ENCODE measurements at places on chromosomes 16 and 17. TPM values are rescaled to one million over a fixed set of nuclear protein-coding genes. Genes with fewer than 3 reads are reported as not detected.

PHF12 gene
- 66.5 TPM for total RNA-seq

DNA sequence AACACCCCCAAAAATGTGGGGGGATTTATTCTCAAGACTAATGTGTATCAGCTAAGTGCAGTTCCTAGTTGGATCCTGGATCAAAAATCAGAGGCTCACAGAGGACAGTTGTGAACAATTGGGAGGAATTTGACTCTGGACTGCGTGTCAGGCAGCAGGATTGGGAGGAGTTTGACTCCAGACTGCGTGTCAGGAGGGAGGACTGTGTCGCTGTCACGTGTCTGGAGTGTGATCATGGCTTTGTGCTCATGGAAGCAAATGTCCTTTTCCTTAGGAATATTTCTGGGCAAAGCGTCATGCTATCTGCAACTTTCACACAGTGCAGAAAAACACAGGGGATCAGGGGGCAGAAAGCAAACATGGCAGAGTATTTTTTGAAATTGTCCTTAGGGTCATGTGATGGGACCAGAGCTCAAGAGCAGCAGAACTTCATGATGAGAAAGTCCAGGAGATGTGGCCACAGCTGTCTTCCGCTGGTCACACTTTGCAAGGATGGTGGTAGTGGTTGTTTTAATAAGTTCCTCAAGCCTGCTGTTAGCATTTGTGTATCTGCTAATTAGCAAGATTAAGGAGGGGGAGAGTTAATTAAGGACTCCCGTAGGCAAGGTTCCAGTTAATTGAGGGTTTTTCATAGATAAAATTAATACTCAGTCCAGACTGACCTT lies 122.0 kb upstream of the CHMP6 start:
- H3K36me3 ChIP-seq: peaks cover 35% of the 10 kb centered on the region
- no peak overlapping the region for H3K4me3 ChIP-seq
- H3K27me3 ChIP-seq: no peaks in the 10 kb centered on the region
- peaks cover 87% of the 10 kb centered on the region for H3K4me1 ChIP-seq

FLCN gene
- 37.0 TPM for total RNA-seq

LDHD gene
- 0.13 TPM for total RNA-seq

DNA sequence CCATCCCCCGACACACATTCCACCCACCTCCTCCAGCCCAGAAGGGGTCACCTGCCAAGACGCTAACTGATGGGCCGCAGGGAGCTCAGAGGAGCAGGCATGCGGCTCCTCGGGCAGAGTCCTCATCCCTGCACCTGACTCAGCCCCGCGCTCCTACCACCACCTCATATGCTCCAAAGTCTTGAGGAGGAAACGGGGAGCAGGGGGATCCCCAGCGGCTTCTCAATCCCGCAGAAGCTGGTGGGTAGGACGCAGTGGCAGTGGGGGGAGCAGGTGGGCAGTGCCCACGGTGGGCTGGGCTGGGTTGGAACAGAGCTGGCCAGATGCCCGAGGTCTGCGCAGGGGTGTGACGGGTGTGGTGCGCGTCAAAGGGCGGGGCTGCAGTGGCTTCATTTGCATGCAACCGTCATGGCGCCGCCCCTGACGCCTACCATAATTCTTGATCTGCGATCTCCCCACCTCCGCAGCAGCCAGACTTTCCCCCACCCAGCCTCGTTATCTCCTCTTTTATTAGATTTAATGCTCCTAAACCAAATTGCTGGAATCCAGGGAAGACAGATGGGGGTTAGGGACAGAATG lies 39.0 kb upstream of the EMP2 start:
- H3K27me3 ChIP-seq: no peaks in the 10 kb centered on the region
- no peak for DNase-seq
- H3K4me3 ChIP-seq: no peak overlapping the region
- no peaks in the 10 kb centered on the region for H3K36me3 ChIP-seq
- H3K4me1 ChIP-seq: no peaks in the 10 kb centered on the region

BRIP1 gene
- 25.9 TPM for total RNA-seq

KRT36 gene
- total RNA-seq: not detected

- no peak overlapping the region for H3K4me3 ChIP-seq
- no peaks in the 10 kb centered on the region for H3K27me3 ChIP-seq
- peaks cover 58% of the 10 kb centered on the region for H3K4me1 ChIP-seq
- peaks cover 48% of the 10 kb centered on the region for H3K36me3 ChIP-seq
- DNase-seq: no peak
Measured at GRCh38 chr17:80793851-80794267, 197.8 kb upstream of the CHMP6 start.

C16orf86 gene
- 2.3 TPM for total RNA-seq

ZNF385C gene
- 0.23 TPM for total RNA-seq

KRT15 gene
- total RNA-seq: not detected

PTX4 gene
- not detected for total RNA-seq

MAP3K14 gene
- 17.5 TPM for total RNA-seq

ZNF174 gene
- 10.4 TPM for total RNA-seq

ADORA2B gene
- 1.7 TPM for total RNA-seq

DNA sequence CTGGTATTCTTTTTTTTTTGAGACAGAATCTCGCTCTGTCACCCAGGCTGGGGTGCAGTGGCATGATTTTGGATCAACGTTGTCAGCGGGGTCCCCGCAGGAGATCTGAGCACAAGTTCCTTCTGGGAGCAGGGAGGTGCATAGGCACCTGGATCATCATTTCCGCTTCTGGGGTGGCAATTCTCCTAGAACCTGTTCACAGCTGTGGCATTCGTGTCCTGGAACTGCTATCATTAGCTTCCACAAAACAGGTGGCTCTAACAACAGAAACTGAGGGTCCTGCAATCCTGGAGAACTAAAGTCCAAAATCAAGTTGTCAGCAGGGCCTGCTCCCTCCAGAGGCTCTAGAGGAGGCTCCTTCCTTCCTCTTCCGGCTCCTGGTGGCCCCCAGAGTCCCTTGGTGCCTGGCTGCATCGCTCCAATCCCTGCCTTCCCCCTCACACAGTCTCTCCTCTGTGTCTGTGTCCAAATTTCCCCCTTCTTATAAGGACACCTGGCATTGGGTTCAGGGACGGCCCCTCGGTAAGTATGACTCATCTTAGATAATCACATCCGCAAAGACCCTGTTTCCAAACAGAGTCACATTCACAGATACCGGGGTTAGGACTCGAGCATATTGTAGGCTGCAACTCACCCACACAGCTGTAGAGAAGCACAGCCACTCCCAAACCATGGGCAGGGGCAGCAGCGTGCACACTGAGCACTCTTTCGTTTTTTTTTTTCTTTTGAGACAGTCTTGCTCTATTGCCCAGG lies 43.5 kb upstream of the KLHDC4 start:
- H3K4me1 ChIP-seq: peaks cover 41% of the 10 kb centered on the region
- H3K4me3 ChIP-seq: no peak overlapping the region

DNA sequence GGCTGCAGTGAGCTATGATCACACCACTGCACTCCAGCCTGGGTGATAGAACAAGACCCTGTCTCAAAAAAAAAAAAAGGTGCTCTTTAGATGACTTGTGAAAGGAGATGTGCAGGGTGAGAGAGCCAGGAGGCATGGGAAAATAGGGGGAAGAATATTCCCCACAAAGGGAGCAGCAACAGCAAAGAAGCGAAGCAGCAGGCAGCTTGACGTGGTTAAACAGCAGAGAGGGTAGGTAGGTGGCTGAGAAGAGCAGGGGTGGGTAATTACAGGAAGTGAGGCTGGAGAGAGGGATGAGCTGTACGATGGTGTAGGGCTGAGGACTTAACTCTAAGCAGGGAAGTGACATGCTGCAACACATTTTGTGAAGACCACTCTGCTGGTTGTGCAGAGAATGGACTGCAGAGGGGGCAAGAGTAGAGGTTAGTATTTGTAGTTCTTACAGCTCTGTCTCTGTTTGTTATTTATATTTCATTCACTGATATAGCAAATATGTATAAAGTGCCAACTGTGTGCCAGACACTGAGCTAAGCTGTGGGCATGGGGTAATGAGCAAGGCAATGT lies 1.6 kb downstream of the HEATR3 start:
- H3K4me3 ChIP-seq: peak overlapping the region; percentile 90
- peaks cover 42% of the 10 kb centered on the region for H3K4me1 ChIP-seq
- no peaks in the 10 kb centered on the region for H3K27me3 ChIP-seq
- H3K27ac ChIP-seq: peak overlapping the region; percentile 81
- peak; percentile 72 for DNase-seq

GRCh38 chr17:2849327-2849670 lies 53.1 kb downstream of the RAP1GAP2 start:
- no peaks in the 10 kb centered on the region for H3K36me3 ChIP-seq
- H3K27me3 ChIP-seq: peaks cover 24% of the 10 kb centered on the region
- H3K4me1 ChIP-seq: peaks cover 18% of the 10 kb centered on the region
- DNase-seq: no peak

CAPNS2 gene
- not detected for total RNA-seq

UNC13D gene
- 234 TPM for total RNA-seq

TEX19 gene
- not detected for total RNA-seq

KRTAP4-9 gene
- not detected for total RNA-seq

DNA sequence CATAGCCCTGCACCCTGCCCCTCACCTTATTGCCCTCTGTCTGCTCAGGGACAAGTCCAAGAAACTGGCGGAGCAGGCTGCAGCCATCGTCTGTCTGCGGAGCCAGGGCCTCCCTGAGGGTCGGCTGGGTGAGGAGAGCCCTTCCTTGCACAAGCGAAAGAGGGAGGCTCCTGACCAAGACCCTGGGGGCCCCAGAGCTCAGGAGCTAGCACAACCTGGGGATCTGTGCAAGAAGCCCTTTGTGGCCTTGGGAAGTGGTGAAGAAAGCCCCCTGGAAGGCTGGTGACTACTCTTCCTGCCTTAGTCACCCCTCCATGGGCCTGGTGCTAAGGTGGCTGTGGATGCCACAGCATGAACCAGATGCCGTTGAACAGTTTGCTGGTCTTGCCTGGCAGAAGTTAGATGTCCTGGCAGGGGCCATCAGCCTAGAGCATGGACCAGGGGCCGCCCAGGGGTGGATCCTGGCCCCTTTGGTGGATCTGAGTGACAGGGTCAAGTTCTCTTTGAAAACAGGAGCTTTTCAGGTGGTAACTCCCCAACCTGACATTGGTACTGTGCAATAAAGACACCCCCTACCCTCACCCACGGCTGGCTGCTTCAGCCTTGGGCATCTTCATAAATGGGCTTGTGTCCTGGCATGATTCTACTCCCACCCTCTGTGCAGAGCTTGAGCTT lies 6.3 kb upstream of the NFATC3 start:
- H3K36me3 ChIP-seq: peaks cover 73% of the 10 kb centered on the region
- no peaks in the 10 kb centered on the region for H3K27me3 ChIP-seq

DNA sequence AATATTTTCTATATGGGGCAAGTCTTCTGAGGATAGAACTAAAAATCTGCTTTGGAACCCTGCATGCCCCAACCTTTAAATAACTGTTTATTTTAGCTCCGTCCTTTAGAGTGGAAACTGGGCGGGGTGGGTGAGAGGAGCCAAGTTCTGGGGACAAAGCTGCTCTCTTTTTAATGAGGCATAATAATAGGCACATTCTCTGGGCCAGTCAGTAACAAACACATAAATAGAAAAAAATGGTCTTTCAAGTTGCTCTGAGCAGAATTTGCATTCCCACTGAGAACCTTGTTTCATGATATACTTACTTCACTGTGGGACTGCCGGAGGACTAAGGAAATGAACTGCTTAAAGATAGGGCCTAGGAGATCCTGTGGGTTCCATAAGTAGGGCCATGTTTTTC lies 51.5 kb downstream of the KNOP1 start:
- H3K4me3 ChIP-seq: no peak overlapping the region
- H3K27ac ChIP-seq: no peak overlapping the region
- no peaks in the 10 kb centered on the region for H3K27me3 ChIP-seq
- DNase-seq: no peak
- peaks cover 25% of the 10 kb centered on the region for H3K36me3 ChIP-seq
- no peaks in the 10 kb centered on the region for H3K4me1 ChIP-seq
